ENCODE measurements at places on chromosomes 4 and X.

DNA sequence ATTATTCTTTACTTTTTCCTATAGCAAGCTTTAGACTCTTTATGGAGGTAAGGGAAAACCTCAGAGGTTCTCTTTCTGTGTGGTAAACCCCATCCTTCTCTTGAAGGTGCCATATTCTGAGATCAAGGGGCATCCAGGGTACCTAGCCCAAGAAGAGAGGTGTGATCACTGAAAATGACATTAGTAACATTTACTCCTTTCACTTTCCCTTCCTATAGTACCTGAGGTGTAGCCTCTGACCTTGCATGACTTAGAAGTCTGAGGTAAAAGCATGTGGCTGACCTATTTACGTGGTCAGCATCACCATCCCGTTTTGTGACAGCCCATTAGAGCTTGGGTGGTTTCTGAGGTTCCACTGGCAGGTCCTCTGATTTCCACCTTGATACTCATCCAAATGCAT lies 25.7 kb downstream of the SGMS2 start:
- DNase-seq: no peak

GRCh38 chrX:106931831-106932491 lies 11.8 kb downstream of the CLDN2 start:
- DNase-seq: no peak

GRCh38 chr4:139847602-139848001 lies 182.0 kb downstream of the MGST2 start:
- no peak for DNase-seq

DNA sequence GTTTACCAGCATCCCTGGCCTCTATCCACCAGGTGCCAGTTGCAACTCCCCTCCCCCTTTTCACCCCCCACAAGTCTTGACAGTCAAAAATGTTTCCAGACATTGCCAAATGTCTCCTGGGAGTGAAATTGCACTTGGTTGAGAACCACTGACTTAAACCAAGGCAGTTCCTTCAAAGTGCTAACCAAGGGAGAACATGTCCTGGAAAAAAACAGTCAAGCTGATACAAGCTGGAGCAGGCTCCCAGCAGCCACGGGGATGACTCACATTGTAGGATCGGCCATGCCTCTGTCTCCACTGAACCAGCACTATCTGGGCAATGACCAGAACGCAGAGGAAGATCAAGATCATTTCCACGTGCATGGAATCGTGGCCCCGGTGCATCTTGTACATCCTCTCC lies 11.4 kb downstream of the RNF175 start:
- no peak for DNase-seq

DNA sequence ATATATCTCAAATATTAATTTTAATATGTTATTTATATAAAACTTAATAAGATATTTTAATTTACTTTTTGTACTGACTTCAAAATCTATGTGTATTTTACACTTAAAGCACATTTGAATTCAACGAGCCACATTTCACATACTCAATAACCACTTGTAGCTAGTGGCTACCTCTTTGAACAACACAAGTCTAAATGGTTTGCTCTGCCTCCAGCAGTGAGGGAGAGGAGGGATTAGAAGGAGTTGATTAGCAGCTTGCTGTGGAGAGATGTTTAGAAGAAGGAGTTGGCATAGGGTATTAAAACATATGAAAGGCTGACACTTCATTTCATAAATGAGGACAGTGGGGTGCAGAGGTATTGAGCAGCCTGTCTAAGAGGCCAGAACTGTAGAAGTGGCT lies 124.0 kb downstream of the ARHGAP24 start:
- no peak for DNase-seq

GRCh38 chr4:80201252-80202151 lies 4.2 kb downstream of the PRDM8 start:
- peak; percentile 64 for DNase-seq

DNA sequence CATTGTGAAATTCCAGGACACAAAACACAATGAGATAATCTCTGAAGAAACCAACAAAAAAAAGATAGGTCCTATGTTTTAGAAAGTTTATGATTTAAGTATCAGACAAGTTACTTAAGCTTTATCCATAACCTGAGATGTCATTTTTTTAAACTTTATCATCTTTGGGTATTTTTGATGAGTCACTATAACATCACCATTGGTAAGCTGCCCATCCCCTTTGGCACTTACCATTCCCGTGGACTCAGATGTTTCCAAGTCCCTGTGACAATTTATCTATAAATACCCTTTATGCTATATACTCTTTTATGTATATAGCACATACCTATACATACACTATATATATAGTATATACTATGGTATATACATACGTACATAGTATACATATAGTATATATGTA lies 198.9 kb upstream of the GEMIN8 start:
- no peak for DNase-seq

DNA sequence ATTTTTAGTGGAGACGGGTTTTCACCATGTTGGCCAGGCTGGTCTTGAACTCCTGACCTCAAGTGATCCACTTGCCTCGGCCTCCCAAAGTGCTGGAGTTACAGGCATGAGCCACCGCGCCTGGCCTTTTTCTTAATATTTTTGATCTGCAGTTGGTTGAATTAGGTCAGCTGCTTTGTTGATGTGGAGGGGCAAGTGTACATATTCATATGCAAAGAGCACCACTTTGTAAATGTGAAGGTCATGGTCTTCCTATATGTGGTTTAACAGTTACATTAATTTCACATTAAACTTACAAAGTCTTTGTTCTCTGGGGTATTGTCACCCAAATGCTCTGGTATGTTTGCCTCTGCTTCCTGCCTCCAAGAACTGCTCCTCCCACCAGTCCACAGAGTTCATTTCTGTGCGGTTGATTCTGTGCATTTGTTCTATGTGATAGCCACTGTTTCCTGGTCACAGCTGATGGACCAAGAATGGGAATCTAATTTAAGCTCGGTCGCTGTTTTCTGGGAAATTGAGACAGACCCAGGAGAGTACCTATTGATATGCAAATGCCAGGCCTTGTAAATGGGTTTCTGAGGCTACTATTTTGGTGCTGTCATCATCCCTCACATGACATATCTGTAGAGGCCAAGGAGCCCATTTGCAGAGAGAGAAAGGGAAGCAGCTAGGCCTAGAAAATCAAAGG lies 26.9 kb upstream of the HPSE start:
- DNase-seq: no peak

GRCh38 chrX:150841456-150842197 lies 56.8 kb downstream of the CD99L2 start:
- DNase-seq: no peak

DNA sequence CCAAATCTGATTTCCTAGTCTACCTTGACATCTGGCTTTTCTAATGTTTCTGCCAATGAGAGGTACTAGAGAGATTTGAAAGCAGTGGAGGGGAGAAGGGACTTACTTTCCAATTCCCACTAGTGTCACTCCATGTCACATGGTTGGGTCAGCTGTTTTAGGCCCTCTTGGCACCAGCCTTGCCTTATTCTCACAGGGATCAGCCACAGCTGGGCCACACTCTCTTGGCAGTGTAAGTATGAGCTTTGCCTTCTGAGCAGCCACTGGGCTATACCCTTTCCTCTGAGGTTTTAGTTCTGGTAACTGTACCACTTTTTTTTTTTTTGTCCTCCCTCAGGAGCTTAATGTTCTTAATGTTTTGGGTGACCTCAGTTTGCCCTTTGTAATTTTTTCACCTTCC lies 10.2 kb upstream of the ADH1C start:
- no peak for DNase-seq

- DNase-seq: peak; percentile 32
These were observed 28.7 kb upstream of the AFAP1 start for GRCh38 chr4:7968262-7968896.

Data from left hindlimb (tissue), 1 donor.